ENCODE measurements at places on chromosomes 3 and 15.
A peak's percentile ranks its signal among the peaks of the same experiment; 100 is the strongest.

- DNase-seq, result no peak
Observed at GRCh38 chr3:154015307-154015706, 105.9 kb upstream of the ARHGEF26 start.

DNA sequence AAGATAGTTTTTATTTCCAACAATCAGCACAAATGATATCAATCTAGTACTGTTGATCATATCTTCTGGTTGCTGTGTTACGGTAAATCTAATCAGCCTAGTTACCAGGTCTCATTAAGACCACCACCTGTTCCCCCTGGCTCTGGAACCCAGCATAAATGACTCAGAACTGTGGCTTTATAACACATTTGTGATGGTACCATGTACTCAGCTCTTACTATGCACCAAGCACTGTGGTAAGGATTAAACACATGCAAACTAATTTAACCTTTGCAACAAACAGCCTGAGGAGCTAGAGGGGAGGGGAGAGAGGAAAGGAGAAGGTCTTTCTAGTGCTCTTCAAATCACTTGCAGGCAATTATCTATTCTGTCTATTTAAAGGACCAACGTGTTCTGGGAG lies 173.9 kb upstream of the LMCD1 start:
- DNase-seq, result no peak

GRCh38 chr15:100692671-100693070 lies 90.3 kb downstream of the ASB7 start:
- DNase-seq, result no peak

DNA sequence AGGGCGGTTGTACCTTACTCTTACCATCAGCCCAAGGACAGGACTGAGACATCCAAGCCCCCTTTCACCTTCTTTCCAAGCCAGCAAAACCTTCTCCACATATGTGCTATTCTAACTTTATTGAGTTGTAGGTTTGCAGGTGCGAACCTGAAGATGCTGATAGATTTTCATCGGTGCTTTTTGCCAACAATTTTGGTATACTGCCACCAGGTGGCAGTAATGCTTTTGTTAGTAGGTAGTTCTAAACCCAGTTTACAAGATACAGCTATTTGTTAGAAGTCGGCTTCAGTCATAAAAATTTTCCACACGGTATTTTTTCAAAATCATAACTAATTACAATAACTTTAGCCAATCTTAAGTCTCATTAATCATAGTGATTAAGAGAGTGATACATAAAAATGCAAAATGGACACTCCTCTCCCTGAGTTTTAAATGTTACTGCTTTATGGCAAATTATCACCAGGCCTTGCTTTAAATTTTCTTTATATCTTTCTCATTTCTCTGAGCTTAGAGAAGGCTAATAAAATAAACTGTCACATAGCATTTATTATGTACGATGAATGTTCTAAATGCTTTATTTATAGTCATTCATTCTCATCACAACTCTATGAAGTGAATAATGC lies 636 bp downstream of the TBC1D21 start:
- DNase-seq, result peak; percentile 29

DNA sequence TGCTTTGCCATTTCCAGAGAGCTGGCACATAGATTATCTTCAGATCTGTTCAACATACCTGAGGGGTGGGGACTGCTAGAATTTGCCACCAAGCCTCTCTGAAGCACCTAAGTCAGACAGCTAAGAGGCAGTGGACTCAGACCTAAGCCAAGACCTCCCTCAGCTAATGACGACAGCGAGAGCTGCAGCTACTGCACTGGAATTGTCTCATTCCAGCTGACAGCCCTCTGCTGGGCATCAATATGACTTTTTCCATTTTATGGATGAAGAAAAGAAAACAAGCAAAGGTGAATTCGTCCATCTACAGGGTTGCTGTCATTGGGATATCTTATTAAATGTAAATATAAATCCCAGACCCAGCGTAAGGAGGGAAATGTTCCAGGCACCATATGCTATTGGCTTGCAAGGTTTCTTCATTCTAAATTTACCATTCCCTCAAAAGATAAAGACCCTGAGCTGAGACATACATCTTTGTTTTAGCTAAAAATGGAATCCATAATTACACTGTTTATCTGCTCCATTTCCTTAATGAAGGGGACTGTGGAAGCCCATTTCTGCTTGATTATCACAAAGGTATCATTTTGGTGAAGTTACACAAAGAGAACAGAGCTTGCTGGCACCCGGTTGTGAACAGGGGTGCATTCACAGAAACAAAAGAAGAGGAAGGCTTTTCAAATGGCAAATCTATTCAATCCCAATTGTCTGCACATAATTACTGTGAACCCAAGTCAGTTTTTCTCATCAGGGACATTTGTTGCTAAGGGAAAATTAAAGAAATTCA lies 85.5 kb upstream of the LRTM1 start:
- no peak for DNase-seq

- DNase-seq, result peak; percentile 48
Observed at GRCh38 chr15:65824941-65825544, 33.0 kb upstream of the DENND4A start.

- no peak for DNase-seq
Observed at GRCh38 chr15:57528940-57529565, 62.7 kb upstream of the MYZAP start.

DNA sequence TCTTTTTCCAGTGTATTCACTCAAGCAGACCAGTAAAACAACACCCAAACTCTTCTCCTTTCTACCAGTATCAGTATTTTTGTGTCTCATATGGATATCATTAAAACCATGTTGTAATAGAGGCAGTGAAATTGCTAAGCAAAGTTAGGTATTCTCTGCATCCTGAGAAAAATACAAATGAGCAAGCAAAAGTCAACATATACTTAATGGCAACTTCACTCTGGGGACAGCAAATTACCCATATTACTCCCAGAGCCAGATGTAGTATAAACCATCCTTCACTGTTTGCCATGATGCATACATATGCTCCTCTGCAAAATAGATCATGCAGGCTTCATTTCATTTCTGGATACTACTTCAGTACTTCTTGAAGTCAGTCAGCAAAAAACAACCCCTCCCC lies 22.1 kb downstream of the UBA5 start:
- DNase-seq, result no peak

- no peak for DNase-seq
Observed at GRCh38 chr3:177229791-177230190, 32.5 kb upstream of the TBL1XR1 start.

- no peak for DNase-seq
Observed at GRCh38 chr3:22887664-22888291, 315.3 kb upstream of the UBE2E2 start.

- peak; percentile 70 for DNase-seq
Observed at GRCh38 chr3:45224824-45225464, 1.1 kb downstream of the TMEM158 start.

GRCh38 chr3:123383091-123384053 lies 65.5 kb downstream of the ADCY5 start:
- no peak for DNase-seq

DNA sequence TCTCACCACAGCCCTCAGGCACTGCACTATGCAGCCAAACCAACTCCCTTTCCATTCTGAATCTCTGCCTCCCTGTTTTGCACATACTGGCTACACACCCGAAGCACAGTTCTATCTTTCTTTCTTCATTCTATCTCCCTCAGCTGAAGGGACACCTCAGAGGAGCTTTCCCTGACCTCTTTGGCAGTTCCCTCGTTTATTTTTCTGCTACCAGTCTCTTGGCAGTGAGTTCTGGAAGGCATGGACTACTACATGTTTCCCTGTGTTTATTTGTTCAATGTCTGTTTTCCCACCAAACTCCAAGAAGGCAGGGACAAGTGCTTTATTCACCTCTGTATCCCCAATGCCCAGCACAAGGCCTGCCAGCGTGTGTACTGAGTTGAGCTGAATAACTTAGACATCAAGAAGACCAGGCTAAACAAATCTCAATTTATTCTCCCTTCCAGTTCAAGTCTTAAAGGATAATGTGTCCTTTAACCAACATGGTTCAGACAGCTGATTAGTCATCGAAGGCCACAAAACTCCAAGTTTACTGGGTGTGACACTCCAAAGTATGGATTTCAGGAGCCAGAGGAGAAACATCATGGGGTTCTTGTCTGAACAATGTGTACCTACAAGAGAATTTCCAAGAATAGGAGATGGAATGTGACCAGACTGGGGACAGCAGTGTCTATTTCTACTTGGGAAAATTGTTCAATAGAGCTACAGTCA lies 260.1 kb upstream of the CTNNB1 start:
- no peak for DNase-seq

GRCh38 chr3:124557-125179 lies 71.9 kb upstream of the CHL1 start:
- DNase-seq, result no peak

DNA sequence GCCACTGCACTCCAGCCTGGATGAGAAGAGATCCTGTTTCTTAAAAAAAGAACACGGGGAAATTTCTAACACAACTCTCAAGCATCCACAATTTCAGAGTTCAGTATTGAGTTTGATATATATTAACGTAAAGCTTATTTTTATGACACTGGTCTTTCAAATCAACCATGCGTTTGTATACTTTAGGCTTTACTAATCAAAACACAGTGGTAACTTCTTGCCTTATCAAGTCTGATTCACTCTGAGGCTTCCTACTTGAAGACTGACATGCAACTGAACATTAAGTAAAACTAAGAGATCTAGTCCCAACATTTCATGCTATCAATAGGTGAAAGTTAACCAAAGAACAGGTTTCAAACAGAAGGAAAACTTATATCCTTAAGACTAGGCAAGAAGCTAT lies 46.7 kb downstream of the PRTG start:
- no peak for DNase-seq

- DNase-seq, result no peak
Observed at GRCh38 chr3:32137870-32138269, 31.4 kb downstream of the GPD1L start.

DNA sequence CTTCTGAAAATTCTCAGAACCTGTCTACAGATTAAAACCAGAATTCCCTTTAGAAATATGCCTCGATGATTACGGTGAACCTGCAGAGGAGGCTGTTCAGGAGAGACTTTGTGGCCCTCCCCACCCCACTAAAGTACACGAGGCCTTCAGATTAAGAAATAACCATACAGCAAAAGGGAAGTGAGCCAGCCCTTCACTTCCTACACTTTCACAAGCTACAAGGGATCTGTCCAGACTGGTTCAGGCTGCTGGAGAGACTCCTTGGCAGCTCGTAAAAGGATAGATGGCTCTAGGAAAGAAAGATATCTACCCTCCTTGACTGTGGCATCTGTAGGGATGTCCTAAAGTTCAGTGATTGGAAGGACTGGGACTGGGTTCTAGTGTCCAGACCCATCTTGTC lies 102.6 kb downstream of the ALDH1A2 start:
- no peak for DNase-seq

DNA sequence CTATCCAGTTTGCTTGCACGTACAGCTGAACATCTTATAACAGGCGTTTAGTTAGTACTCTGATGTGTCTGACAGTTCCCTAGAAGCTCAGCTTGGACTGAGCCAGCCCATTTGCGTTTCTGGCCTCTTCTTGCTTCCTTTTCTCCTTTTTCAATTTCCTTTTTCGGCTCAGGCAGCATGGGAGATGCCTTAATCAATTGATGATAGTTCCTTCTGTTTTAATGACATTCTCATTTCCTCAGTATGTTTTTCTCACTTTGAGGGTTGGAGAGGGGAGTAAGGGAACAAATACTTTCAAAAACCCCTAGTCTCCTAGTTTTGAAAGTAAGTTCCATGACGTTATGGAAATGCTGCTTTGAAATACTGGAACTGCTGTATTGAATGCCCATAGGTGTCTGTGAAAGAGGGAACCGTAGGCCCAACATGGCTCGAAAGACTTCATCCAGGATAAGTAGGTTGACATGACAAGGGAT lies 18.9 kb downstream of the IL1RAP start:
- no peak for DNase-seq

DNA sequence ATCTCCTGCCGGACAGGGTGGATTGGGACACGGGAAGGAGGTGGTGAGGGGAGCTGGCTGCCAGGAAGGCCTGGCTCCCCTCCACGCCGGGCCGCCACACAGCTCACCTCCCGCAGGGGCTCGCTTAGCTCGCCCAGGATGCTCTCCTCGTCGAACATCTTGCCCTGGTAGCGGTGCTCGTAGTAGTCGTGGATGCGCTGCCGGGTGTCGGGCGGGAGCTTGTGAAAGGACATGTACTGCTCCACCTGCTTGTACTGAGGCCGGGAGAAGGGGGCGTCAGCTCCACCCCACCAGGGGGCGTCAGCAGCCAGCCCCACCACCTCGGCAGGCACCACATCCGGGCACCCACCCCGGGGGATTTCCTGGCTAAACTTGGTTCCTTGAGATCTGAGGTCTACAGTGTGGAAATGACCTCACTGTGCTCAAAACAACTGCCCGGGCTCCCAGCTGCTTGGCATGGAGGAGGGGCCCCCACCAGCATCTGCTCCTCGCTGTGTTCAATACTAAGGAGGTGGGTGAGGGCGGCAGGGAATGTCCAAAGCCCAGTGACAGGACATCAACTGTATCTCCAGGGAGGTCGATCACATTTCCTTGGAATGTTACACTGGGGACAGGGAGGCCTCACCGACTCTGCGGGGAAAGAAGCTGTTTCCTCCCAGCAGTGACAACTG lies 43.4 kb downstream of the HCN4 start:
- DNase-seq, result no peak

- no peak for DNase-seq
Observed at GRCh38 chr3:54376142-54376807, 253.9 kb downstream of the CACNA2D3 start.

DNA sequence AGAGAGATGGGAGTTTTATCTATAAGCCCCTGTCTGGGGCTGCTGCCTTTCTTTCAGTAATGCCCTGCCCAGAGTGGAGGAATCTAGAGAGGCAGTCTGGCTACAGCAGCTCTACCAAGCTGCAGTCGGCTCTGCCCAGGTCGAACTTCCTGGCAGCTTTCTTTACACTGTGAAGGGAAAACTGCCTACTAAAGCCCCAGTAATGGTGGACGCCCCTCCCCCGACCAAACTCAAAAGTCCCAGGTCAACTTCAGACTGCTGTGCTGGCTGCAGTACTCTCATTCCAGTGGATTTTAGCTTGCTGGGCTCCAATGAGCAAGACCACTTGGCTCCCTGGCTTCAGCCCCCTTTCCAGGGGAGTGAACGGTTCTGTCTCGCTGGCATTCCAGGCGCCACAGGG lies 65.9 kb upstream of the RARB start:
- no peak for DNase-seq

- DNase-seq, result no peak
Observed at GRCh38 chr3:87873136-87873535, 185.7 kb downstream of the CGGBP1 start.

- DNase-seq, result no peak
Observed at GRCh38 chr3:46734773-46735172, 17.1 kb upstream of the PRSS50 start.
